Cardiac fibroblast (primary cell): ENCODE measurements at places on chromosomes 4 and X.
A peak's percentile ranks its signal among the peaks of the same experiment; 100 is the strongest.

DNA sequence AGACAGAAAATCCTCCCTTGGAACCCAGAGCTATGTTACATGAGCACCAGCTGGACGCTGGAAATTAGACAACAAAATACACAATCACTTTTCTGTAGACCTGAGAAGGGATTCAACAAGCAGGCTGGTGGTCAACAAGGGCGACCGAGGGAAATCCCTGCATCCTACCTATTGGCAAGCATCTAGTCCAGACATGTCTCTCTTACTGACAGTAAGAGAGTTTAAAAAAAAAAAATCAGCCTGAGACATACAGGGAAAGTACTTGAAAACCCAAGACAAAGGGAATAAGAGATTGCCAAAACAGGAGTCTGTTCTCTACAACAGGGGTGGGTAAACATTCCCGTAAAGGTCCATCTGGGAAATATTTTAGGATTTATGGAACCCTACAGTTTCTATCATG lies 108.0 kb downstream of the KDR start:
- DNase-seq = no peak

- DNase-seq = no peak
These were observed 55.5 kb downstream of the GSPT2 start for GRCh38 chrX:51798701-51799100.

GRCh38 chrX:3713225-3713936 lies at the start of gene PRKX:
Gene PRKX (minus strand): TSS chrX:3713649. CDS start chrX:3713253, 396 bp downstream.
- DNase-seq = peak; percentile 52

GRCh38 chrX:45712067-45712466 lies 511.4 kb upstream of the DIPK2B start:
- DNase-seq = no peak

- no peak for DNase-seq
These were observed 7.5 kb downstream of the P2RY4 start for GRCh38 chrX:70252491-70252890.

DNA sequence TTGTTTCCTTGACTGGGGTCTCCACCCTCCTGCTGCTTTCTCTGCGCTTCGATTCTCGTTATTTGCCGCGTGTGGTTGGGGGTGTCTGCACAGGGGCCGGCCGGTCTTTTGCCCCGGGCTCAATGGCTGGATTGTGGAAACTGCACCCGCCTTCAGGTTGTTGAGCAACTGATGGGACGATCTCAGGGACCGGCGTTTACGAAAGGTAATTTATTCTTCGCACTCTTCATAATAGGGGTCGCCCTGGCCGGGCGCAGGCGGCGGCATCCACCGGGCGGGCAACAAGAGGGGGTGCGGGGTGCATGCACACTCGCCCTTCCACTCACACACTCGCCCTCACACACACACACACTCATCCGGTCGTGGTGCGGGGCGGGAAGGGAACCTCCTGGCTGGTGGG lies 1.4 kb downstream of the ADGRL3 start:
- peak; percentile 4 for DNase-seq
